Stomach (tissue), 19 donors: ENCODE measurements at places on chromosomes 5 and 9. TPM values are rescaled to one million over a fixed set of nuclear protein-coding genes. Genes with fewer than 3 reads are reported as not detected.

DNA sequence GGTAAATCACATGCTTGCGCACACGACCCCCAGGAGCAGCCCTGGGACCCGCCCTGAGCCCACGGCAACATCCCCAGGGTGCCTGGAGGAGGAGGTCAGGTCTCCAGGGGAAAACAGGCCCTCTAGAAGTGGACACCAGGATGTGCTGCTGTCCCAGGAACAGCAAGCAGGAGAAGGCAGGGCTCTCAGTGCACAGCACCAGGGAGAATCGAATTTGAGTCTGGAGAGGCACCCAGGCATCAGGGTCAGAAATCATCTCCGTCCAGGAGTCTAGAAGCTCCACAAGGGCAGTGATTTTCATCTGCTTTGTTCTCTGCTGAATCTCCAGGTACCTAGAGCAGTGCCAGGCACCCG is 93.6 kb downstream of the PAX5 start:
- DNase-seq: no peak

DNA sequence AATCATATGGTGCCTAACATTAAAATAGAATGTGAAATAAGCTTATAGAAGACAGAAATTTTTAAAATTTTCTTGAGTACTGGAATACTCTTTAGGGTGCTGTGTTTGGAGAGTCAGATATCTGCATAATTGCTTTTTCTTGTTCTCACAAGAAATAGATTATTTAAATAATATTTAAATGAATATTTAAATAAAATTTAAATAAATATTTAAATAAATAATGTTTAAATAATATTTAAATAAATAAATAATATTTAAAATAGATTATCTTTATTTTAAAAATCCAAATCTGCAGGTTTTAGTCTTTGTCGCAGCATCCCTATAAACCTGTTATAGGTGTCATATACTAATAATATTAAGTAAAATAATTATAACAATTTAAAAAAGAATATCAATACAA is 1589.4 kb downstream of the MAT2B start:
- no peak for DNase-seq

- DNase-seq: no peak
Observed at GRCh38 chr9:106643211-106643930, 219.6 kb upstream of the ZNF462 start.

- DNase-seq: no peak
Observed at GRCh38 chr5:93008502-93009207, 572.4 kb downstream of the NR2F1-AS1 start.

DNA sequence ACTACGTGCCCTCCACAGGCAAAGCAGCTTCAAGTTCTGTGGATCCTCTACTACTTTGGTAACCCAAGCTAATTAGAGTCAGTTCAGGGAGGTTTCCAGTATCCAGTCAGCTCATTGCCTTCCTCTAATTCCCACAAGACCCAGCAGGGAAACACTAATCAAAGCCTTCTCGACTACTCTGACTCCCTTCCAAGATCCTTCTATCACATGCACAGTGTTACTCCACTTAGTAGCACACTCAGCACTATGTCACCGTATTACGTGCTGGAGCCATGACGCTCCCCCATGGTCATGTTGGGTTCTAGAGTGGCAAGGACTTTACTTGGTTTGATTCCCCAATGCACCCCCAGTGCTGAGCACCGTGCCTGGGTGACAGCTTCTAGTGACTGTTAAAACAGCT is 53.0 kb downstream of the DCP2 start:
- DNase-seq: no peak

DNA sequence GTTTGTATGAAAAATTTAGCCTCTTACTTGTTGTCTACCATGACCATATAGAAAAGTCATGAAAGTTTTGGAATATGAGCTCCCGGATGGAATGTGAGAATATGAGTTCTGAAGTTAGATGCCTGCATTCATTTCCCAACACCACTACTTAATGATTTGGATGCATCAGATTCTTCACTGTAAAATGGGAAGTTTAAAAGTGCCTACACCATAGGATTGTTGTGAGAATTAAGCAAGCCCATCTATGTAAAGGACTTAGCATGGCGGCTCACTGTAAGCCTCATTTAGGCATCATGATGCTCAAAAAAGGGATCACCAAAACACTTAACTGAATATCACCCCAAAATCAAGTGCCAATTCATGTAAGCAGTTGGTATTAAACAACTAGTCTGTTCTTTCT is 177.3 kb downstream of the RAB3C start:
- DNase-seq: no peak

- DNase-seq: no peak
Observed at GRCh38 chr5:58011301-58011700, 448.6 kb downstream of the PLK2 start.

DNA sequence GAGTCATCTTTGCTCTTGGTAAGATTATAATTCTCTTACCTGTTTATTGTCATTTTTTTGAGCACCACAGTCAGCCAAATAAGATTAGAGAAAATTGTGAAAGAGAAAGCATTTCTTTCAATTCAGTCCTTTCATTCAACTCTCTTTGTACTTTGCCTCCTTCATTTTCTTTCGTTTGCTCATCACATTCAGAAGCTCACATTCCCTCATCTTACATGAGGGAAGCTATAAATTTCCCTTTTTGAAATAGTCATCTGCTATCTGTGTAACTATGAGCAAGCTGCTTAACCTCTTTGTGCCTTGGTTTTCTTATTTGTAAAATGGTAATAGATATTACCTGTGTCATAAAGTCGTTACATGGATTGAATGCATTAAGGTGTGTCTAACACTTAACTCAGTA is 41.4 kb downstream of the PAM start:
- DNase-seq: no peak

DNA sequence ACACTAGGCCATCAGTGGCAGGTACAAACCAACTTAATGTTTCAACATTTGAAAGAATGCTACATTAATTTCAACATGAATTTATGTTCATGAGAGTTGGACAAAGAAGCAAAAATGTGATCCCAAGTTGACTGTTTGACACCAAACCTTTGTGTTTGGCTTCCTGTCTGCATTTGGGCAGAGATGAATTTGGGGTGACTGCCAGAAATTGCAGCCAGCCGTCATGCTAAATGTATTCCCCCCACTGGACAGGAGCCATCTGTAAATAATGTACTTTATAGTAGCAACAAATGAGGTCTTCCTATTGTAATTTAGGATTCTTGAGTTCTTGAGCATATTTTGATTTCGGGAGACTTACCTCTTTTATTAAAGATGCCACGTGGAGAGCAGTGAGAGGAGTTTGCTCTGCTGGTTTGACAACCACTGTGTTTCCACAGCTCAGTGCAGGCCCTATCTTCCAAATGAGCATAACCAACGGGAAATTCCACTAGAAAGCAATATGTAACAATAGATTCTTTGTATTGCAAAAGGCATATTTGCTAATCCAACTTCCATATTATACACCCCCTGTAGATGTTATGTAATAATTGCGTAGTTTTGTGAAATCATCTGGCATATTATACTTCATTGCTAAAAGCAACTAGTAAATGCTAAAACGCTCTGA is 27.6 kb downstream of the ALDH1A1 start:
- peak; percentile 59 for DNase-seq

DNA sequence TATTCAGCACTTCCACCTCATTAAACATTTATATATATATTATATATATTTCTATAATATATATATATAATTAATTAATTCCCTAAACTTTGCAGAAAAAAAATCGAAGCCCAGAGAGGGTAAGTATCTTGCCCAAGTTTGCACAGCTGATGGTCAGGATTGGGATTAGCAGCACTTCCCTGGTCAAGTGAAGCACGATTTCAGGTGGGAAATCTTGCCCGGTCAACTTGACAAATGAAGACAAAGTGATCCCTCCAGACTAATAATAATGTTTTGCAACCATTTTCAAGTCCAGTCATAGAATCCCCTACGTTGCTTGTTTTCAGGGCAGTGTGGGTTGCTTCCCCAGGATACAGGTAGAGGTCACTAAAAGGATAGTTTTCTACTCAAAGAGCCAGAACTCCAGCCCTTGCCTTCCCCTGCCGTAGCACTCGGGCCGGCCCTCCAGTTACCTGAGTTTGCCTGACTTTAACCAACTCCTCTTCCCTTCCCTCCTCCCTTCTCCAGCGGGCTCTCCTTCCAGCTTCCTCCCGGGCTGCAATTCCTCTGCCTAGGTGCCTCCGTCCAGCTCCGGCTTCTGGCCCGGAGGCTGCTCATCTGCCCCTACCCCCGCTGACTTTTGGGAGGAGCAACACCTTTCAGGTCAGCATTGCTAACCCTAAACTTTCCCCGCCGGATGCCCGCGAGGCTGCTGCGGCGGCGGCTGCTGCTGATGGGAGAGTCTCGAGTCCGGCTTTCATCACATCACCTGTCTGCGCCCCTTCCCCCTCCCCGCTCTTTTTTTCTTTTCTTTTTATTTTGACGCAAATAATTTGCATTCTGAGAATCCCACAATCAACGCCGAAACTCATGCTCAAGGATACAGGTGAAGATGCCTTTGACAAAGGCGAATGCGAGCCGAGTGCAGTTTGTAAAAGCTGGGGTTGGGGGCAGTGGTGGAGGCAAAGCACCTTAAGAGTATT is 930 bp downstream of the PRLR start:
- peak; percentile 84 for DNase-seq

- no peak for DNase-seq
Observed at GRCh38 chr5:73136055-73136562, 15.7 kb downstream of the TMEM171 start.

DNA sequence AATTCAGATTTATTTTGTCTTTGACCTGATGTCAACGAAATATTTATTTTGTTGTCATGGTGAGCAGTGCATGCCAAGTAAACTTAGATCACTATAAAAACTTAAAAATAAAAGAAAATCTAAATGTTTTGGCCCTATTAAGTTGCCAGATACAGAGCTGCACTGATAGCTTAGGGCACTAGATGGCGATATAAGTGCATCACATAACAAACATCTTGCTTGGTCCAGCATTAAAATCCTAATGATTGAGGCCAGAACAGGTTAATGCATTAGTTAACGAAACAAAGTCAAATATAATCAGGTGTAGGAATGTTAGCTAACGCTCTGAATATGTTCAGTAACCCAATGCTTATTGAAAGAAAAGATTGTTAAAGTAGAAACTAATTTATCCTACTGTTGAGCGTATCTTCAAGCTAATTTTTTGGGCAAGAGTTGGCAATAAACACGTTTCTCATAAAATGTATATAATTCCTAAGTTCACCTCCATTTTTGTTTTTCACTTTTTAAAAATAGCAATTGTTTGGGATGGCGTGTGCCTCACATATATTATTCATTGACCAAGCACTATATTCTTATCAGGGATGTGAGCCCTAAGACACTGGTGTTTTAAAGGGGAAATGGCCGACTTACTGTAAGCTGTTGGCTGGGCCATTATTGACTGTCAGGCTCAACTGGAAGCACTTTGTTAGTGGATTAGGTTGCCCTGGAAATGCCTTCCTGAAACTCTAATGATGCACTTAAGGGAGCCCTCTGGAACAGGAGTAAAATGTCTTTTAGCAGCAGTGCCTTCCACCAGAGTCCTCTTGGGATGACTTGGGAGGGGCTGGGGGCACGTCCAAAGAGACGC is 33.3 kb downstream of the KCTD16 start:
- DNase-seq: peak; percentile 88

DNA sequence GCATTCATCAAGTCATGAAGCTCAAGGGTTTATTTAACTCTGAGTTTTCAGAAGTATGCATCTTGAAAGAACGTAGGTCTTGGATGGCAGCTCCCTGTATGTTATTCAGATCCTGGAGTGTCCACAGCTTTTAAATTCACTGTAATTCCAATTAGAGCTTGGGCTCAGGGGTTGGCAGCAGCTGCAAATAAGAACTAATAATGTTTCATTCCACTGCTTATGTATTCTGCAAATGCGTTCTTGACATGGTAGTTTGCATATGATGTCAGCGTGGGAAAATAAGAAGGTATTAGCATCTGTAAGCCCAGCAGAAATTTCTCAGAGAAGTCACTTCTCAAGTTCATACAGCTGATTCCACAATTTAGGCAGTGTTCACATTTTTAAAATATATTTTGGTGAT is 58.4 kb downstream of the RORB start:
- no peak for DNase-seq

DNA sequence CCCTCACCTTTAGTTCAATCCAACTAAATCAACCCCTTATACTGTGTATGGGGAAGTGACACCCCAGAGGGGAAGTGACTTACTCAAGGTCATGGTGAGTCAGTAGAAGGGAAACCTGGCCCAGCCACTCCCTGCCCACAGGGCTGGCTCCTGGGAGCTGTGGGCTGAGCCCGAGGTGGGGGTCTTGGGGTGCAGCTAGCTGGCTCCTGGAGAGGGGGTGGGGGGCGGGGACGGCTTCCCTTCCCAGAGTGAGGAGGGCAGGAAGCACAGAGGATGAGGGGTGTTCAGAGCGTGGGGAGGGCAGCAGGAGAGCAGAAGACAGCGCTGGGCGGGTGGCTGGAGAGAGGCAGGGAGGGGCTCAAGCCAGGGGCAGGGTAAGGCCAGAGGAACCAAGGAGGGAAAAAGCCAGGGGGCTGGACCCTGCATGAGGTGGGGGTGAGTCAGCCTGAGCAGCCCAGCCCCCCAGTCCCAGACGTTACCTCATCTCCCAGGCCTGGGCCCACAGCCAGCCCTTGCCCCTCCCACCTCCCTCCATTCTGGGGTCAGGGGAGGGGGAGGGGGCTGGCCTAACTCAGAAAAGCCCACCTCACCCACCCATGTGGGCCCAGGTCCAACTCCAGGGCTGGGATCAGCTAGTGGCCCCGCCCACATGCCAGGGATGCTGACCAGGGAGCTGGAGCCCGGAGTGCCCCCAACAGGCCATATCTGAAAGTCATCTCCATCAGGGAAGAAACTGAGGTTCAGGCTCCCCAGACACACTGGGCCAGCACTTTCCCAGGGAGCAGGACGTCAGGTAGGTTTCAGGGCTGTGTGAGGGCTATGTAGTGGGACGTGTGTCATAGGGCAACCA is 2.8 kb downstream of the PDLIM7 start:
- DNase-seq: peak; percentile 47

DNA sequence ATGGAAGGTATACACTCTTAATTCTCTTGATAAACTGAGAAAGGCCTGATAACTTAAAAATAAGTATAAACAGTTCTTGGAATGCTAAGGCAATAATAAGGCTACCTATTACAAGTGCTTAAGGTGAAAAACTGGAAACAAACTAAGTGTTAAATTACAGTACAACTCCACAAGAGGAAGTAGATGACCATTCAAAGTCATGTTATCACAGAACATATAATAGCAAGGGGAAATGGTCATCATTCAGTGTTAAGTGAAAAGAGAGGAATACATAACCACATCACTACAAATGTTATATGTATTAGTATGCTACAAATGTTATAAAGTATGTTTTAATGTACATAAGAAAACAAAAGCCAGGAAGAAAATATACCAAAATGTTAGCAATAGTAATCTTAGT is 135.9 kb downstream of the CCDC192 start:
- no peak for DNase-seq

- DNase-seq: no peak
Observed at GRCh38 chr5:179553875-179554274, 3.5 kb downstream of the RUFY1 start.

NOP16 gene
- 55.8 TPM for total RNA-seq

GFPT2 gene
- 3.5 TPM for total RNA-seq

PCDHGC4 gene
- 0.87 TPM for total RNA-seq

SPINK13 gene
- total RNA-seq: 1.5 TPM

SEMA4D gene
- 28.8 TPM for total RNA-seq

NOXA1 gene
- total RNA-seq: 8.3 TPM

CATSPER3 gene
- not detected for total RNA-seq

SLC36A2 gene
- not detected for total RNA-seq

SLC2A6 gene
- total RNA-seq: not detected
